ENCODE measurements at places on chromosomes 5 and 9.
A peak's percentile ranks its signal among the peaks of the same experiment; 100 is the strongest.

GRCh38 chr5:66814146-66814991, 218.2 kb downstream of the MAST4 start:
- no peak overlapping the region for H3K4me3 ChIP-seq
- H3K27ac ChIP-seq, result no peak overlapping the region
- no peaks in the 10 kb centered on the region for H3K36me3 ChIP-seq
- no peak for DNase-seq
- H3K27me3 ChIP-seq, result no peaks in the 10 kb centered on the region

DNA sequence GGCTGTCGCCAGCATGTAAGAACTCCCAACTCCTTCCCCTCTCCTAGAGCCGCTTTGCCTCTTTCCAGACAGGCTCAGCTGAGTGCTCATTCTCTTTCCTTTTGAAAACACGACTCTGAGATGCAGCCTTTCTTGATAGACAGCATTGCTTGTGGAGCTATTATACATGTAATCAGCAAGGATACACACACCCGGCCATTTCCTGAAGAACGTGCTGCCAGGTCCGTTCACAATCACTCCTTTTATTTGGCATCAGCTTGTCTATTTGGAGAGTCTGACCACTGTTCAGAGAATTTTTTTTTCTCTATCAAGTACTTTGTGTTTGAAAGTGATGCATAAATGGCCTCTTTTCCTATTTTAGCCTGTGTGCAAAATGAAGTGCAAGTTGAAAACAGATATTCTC, 328.7 kb downstream of the MARCHF11 start:
- DNase-seq, result no peak
- no peaks in the 10 kb centered on the region for H3K36me3 ChIP-seq
- no peaks in the 10 kb centered on the region for H3K27me3 ChIP-seq

- H3K4me3 ChIP-seq, result no peak overlapping the region
- no peaks in the 10 kb centered on the region for H3K36me3 ChIP-seq
- H3K27me3 ChIP-seq, result no peaks in the 10 kb centered on the region
- H3K27ac ChIP-seq, result no peak overlapping the region
Observed at GRCh38 chr5:154972476-154973080, 31.7 kb downstream of the MRPL22 start.

DNA sequence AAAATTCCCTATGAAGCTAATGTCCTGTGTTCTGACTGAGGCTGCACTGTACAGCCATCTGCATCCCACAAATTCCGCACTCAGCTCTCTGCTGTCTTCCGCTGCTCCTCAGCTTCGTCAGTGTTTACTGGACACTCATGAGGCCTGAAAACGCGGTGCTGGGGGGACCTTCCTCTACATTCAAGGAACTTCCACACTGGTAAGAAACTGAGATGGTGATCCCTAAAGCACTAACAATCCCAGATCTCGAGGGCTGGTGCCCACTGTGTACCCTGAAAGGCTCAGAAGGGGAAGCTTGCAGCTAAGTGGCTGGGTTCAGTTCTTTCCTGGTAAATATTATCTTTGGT, 117.9 kb downstream of the NRG2 start:
- H3K4me3 ChIP-seq, result no peak overlapping the region
- H3K36me3 ChIP-seq, result no peaks in the 10 kb centered on the region
- no peaks in the 10 kb centered on the region for H3K4me1 ChIP-seq
- no peak for DNase-seq

DNA sequence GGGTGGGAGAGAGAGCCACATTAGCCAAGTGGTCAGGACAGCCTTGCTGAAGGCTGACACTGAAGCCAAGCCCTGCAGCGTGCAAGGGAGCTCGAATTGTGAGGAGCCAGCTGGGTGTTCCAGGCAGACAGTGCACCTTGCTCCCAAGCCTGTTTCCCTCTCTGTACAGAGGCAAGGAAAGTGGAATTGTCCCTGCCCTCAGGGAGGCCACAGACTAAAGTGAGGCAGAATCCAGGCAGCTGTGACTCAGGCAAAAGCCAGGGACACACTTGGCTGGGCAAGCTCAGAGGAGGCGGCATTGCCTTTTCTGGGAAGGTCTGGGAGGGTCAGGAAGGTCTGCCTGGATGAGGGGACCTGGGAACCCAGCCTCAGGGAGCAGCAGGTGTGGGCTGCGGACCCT, 50.2 kb upstream of the LMX1B start:
- DNase-seq, result no peak
- no peaks in the 10 kb centered on the region for H3K4me1 ChIP-seq
- no peak overlapping the region for H3K4me3 ChIP-seq
- no peak overlapping the region for H3K27ac ChIP-seq
- H3K27me3 ChIP-seq, result no peaks in the 10 kb centered on the region

GRCh38 chr5:32506799-32507198, 62.3 kb upstream of the ZFR start:
- H3K4me1 ChIP-seq, result peaks cover 9% of the 10 kb centered on the region
- H3K27ac ChIP-seq, result peak overlapping the region; percentile 80
- no peaks in the 10 kb centered on the region for H3K27me3 ChIP-seq
- no peaks in the 10 kb centered on the region for H3K36me3 ChIP-seq
- no peak overlapping the region for H3K4me3 ChIP-seq
- DNase-seq, result no peak

- H3K27ac ChIP-seq, result peak overlapping the region; percentile 79
- no peaks in the 10 kb centered on the region for H3K27me3 ChIP-seq
Observed at GRCh38 chr5:43409809-43410271, 2.4 kb downstream of the CCL28 start.

DNA sequence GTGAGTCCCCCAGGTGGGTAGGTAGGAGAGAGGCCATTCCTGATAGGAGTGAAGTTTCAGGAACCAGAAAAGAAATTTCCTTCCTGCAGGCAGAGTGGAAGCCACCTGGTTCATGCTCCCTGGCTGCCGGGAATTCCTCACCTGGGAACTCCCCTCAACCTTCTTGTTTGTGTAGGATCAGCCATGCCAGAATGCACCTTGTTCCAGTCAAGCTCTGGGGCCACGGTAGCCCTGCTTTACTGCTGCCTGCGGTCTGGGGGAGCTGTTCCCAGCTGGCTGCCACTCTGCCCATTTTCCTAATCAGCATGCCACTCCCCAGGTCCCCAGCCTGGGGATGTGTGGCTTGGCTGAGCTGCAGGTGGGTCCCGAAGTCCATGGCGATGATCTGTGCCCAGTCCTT, 18.7 kb upstream of the B4GALT1 start:
- no peaks in the 10 kb centered on the region for H3K36me3 ChIP-seq
- H3K27me3 ChIP-seq, result no peaks in the 10 kb centered on the region
- no peak for DNase-seq
- no peaks in the 10 kb centered on the region for H3K4me1 ChIP-seq

DNA sequence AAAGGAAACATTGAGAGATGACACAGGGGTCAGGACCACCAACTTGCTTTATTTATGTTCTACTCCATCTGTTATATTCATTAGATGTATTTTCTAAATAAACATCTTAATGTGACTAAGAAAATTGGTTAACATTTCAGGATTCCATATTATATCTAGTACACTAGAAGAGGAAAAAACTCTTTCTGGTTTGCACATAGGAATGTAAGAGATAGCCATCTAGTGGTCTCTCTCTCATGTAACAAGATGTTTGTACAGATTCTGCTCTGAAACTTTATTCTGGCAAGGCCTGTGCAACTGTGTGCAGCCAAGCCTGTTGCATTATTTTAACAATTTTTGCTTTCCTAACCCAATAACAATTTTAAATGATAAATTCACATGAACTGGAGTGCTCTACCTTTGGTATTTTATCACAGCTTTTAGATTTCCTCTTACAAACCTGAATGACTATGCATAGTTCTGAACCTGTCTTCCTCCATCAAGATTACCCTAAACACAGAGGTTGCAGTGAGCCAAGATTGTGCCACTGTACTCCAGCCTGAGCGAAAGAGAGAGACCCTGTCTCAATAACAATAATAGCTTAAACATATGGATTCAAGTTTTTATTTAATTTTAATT, 148.2 kb downstream of the GIN1 start:
- no peak overlapping the region for H3K27ac ChIP-seq
- no peaks in the 10 kb centered on the region for H3K4me1 ChIP-seq
- no peaks in the 10 kb centered on the region for H3K27me3 ChIP-seq
- H3K4me3 ChIP-seq, result no peak overlapping the region
- no peak for DNase-seq
- H3K36me3 ChIP-seq, result no peaks in the 10 kb centered on the region

- peak overlapping the region; percentile 99 for H3K27ac ChIP-seq
- H3K4me3 ChIP-seq, result no peak overlapping the region
- H3K27me3 ChIP-seq, result no peaks in the 10 kb centered on the region
- peaks cover 64% of the 10 kb centered on the region for H3K4me1 ChIP-seq
- no peaks in the 10 kb centered on the region for H3K36me3 ChIP-seq
Observed at GRCh38 chr9:121283080-121283398, 15.1 kb downstream of the GSN start.

DNA sequence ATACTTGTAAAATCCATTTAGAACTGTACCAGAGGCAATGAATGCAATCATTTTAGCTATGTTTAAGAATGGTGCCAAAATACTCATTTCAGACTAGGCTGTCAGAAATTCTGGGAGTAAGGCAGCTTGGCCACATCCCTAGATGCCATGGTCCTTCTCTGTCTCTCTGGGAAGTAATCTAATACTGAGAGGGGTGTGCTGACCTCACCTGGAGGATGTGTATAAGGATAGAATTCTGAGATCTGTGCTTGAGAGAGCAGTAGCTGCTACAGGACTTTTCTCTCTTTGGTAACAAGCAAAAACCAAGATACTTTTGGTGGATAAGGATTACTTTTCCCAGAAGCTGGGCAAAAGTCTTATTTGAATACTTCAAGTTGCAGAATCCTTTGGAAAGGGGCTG, 68.1 kb upstream of the MRPS30 start:
- peaks cover 6% of the 10 kb centered on the region for H3K36me3 ChIP-seq
- no peak for DNase-seq
- H3K4me1 ChIP-seq, result no peaks in the 10 kb centered on the region

DNA sequence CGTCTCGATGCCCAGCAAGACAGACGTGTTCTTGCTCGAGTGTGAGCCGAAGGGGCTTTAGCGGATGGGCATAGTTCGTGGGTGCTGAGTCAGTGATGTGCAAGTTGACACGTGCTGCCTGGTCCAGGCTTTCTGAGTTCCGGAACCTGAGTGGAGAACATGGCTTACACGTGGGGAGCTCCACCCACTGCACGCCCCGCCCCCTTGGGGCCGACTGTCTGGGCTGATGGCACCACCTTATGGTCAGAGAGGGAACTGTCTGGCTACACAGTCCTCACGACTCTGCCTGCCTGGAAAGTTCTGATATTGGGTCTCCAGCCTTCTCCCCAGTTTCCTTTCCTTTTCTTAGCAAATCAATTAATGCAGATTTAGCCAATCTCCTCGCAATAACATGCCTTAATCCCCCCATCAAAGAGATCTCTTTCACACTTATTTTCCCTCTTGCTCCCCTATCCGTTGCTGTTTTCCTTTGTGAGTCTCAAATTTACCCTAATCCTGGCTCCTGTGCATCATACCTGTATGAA, 3.8 kb upstream of the STC2 start:
- peaks cover 28% of the 10 kb centered on the region for H3K27me3 ChIP-seq
- no peak overlapping the region for H3K4me3 ChIP-seq
- DNase-seq, result no peak
- H3K27ac ChIP-seq, result no peak overlapping the region

DNA sequence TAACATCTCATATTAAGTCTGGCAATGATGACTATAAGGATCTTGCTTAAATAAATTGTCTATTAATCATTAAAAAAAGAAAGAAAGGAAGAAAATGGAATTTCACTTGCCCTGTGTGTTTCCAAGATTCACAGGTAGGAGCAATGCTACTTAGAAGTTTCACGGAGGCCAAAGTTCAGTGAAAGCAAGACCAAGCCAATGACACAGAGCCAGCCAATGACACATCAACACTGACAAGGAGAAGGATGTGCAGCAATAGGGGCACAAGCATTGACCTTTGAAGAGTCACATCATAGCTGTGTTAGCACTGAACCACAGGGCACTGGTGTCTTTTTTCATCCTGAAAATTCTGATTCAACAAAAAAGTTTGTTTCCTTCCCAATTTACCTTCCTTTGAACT, 364.3 kb downstream of the PDE4D start:
- no peak overlapping the region for H3K27ac ChIP-seq
- no peaks in the 10 kb centered on the region for H3K27me3 ChIP-seq
- H3K4me1 ChIP-seq, result no peaks in the 10 kb centered on the region
- DNase-seq, result no peak
